Caki2 (cell line): ENCODE measurements at places on chromosomes 2 and 18.

DNA sequence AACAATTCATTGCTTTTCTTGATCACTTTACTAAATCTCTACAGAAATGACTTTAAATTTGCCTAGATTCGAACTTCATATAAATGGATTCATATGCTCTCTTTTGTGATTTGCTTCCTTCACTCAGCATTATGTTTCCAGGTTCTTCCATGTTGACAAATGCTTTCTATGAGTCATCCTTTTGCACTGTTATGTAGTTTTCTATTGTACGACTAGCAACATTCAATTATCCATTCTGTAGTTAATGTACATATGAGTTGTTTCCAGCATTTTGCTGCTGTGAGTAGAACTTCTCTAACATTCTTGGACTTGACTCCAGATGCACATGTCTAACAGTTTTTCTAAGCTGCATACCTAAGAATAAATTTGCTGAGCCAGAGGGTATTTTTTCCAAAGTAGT, 66.5 kb upstream of the NEUROD1 start:
- DNase-seq, result no peak

- peak; percentile 26 for DNase-seq
Observed at GRCh38 chr2:223222397-223222796, 170.4 kb downstream of the KCNE4 start.

DNA sequence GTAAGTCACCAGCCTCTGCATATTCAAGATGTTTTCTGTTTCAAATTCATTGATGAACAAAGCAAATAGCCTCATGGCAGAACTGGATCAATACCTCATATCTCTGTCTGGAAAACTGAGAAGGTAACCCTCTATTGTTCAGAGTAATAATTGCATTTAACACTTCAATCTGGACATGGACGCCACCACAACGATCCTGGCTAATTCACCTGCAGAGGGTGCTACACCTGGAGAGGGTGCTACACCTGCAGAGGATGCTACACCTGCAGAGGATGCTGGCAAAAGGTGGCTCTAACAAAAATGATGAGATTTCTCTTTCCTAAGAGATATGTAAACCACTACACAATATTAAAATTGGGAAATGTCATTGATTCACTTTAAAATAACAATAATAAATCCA, 183.1 kb upstream of the HNRNPA3 start:
- no peak for DNase-seq

GRCh38 chr2:217077831-217078407, 218.1 kb upstream of the TNP1 start:
- no peak for DNase-seq

DNA sequence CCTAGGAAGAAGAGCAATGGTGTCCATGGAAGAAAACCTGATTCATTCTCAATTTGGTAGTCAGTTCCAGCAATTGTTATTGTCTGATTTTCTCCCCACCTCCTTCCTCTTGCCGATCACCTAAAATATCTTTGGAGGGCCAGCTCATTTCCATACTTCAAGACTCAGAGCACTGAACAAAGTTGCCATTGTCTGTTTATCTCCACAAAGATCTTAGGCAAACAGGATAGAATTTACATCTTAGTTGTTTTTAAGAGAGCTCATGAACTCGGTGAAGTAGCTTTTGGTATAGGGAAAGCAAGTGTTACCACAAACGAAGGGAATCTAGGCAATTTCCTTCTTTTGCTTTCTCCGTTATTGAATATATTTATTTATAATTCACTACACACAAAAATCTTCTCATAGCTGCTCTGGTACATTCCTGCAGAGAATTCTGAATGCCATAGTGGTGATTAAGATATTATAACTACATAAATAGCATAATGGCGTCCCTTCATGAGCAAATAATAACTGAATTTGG, 41.5 kb upstream of the CHST9 start:
- no peak for DNase-seq

- DNase-seq, result no peak
Observed at GRCh38 chr2:237549643-237550415, 16.5 kb upstream of the PRLH start.

DNA sequence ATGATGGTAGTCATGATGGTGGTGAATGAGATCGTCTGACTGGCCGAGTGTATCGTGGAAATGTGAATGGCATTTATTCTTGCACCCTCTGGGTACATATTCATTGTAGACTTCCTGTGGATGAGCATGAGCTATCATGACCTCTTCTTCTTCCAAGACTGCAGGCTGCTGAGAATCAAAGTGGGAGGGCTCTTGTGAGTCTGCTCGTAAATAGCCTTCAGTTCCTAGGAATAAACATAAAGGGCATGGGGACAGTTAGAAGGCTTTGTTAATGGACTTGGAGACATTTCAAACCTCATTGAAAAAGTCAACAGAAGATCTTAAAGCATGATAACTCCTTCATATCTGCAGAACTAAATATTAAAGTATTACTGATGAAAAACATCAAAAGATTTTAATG, 14.9 kb downstream of the SLC39A6 start:
- no peak for DNase-seq

DNA sequence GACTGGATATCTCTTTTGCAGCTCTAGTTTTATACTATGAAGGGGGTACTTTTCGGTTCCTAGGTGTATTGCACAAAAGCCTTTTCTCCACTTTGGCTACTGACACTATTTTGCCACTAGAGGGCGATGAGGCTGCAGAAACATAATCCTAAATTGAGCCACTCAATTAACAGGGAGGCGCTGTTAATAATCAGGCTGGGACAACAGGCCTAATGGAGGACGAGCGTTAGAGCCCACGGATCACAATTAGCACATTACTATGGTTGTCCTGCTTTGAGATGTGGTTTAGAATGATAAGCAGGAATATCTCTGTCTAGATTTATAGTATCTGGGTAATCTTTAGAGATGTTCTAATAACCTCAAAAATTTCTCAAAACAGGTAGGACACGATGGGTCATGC, 62.2 kb upstream of the PMAIP1 start:
- DNase-seq, result peak; percentile 36

DNA sequence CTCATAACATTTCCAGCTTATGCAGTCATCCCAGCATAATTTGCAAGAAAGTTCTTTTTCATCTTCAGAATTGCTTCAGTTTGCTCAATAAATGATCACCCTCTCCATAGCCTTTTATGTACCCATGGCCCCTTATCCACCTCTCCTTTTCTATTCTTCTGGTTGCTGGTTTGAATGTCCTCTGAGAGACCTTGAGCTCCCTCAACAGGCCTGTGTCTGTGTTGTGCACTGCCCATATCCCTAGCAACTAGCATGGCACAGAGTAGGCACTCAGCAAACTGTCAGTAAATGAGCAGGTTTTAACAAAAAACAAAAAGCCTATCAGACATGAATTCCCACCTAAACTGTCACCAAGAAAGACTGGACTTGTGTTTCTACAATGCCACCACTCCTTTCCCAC, 160.5 kb downstream of the AKAIN1 start:
- DNase-seq, result no peak

GRCh38 chr2:37987098-37987775, 62.1 kb downstream of the RMDN2 start:
- no peak for DNase-seq

DNA sequence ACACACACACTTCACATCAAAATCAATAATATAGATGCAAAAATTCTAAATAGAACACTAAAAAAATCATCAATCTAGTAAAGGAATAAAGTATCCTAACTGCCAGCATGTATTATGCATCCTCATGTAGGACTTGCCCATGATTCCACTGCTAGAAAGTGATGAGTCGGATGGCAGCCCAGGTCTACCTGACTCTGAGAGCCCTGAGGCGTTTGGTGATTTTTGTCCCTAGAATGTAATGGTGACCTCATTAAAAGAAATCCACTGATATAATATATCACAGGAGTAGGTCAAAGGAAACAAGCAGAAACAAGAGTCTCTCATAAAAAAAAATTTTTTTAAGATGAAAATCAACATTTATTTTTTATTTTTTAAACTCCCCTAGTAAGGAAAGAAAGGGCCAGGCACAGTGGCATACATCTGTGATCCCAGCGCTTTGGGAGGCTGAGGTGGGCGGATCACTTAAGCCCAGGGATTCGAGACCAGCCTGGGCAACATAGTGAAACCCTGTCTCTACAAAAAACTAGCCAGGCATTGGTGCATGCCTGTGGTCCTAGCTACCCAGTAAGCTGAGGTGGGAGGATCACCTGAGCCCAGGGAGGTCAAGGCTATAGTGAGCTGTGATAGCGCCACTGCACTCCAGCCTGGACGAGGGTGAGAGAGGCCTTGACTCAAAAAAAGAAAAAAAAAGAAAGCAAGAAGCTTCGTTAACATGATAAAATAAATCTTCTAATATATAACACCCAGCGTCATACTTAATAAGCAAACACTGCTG, 24.4 kb upstream of the ACTG2 start:
- DNase-seq, result no peak

- DNase-seq, result peak; percentile 28
Observed at GRCh38 chr2:108617617-108618016, 83.3 kb downstream of the LIMS1 start.

DNA sequence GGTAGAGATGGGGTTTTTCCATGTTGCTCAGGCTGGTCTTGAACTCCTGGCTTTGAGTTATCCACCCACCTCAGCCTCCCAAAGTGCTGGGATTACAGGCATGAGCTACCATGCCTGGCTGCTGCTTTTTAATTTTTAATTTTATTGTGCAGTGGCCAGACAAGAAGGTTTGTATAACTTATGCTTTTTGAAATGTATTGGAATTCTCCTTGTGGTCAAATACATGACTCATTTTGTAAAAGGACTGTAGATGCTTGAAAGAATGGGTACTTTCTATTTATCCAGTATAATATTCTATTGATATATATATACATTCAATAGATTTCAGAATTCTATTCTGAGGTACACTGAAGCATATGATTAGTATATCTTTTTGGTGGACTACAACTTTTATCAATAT, 82.6 kb upstream of the ST3GAL5 start:
- no peak for DNase-seq

DNA sequence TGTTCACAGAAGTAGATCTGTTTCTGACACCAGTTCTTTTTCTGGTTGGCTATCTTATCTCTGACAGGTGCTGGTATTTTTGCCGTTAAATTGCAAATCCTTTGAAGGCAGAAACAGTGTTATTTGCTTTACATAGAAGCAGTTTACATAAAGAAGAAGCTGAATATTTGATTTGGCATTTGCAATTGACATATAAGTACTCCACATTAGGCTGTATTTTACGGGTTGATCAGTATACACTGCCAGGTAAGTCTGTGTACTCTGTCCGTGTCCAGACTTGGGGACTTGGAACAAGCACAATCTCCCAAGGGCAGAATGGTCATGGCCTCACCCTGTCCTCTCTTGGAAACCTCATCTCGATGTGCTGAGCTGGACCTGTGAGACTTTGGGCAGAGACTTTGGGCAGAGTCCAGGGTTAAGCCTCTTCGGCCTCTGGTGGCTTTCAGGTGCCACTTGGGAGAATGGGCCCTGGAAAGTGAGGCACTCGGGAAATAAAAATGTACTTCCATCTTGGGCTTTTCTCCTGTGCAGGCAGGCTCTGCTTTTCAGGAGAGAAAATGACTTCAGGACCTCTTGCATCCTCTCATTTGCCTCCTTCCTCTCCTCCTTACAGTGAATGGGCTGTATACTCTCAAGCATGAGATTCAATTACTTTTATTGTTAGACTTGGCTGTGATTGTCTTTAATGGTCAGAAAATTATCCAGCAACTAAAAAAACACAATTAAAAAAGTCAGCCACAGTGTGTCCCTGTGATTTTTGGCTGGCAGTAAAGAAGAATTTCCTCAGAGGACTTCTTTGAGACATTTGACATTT, 108.5 kb downstream of the RAPGEF4 start:
- no peak for DNase-seq

GRCh38 chr2:234257859-234258561, 207.5 kb downstream of the SPP2 start:
- DNase-seq, result peak; percentile 95

DNA sequence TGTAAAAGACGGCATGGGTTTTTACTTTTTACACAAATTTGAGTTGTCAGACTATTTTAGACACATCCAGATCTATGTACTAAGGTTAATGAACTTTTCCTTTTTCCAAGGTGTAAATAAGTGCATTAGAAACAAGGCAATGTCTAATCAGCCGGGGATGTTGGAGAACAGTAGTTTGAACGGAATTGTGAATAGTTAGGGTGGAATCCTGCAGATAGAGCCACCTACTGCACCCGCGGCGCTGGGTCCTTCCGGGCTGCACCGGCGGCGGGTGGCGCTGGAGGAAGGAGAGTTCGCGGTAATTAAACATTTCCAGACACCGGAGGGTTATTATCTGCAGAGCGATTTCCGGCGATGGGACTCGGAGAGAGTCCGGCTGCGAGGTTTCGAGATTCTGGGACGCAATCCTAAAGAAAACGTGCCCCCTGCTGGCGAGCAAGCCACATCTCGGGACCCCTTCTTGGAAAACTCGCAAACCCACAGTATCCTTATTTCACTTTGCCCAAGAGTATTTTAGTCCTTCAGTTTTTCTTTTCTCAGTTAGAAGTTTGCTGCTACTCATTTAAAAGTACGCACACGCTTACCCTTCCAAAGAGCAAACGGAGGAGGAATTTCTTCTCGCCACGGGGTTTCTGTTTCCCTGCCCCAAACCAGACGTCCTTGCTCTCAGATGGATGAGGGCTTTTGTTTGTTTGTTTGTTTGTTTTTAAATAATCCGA, 4.5 kb upstream of the OSR1 start:
- DNase-seq, result peak; percentile 78

- no peak for DNase-seq
Observed at GRCh38 chr2:178223806-178224205, 29.5 kb downstream of the OSBPL6 start.

GRCh38 chr2:233321166-233321565, 13.6 kb downstream of the SAG start:
- DNase-seq, result no peak

GRCh38 chr2:68344031-68344430, 21.1 kb upstream of the PLEK start:
- no peak for DNase-seq

GRCh38 chr2:151673016-151673415, 61.3 kb downstream of the NEB start:
- no peak for DNase-seq

- DNase-seq, result no peak
Observed at GRCh38 chr2:147917161-147917560, 72.3 kb downstream of the ACVR2A start.

GRCh38 chr2:231326404-231326803, 69.1 kb upstream of the B3GNT7 start:
- no peak for DNase-seq

- no peak for DNase-seq
Observed at GRCh38 chr2:130818809-130819208, 17.9 kb upstream of the ARHGEF4 start.
